ENCODE measurements at places on chromosomes 3 and 15.

- DNase-seq = no peak
Measured at GRCh38 chr15:58026051-58026450, 39.5 kb downstream of the ALDH1A2 start.

- no peak for DNase-seq
Measured at GRCh38 chr3:186525369-186526255, 18.6 kb downstream of the CRYGS start.

GRCh38 chr3:128620268-128620691 is 30.3 kb downstream of the RPN1 start:
- DNase-seq = no peak

GRCh38 chr3:42507252-42507651 is 4.8 kb downstream of the VIPR1 start:
- DNase-seq = no peak

All from NCI-H1092 (cell line).